ENCODE measurements at places on chromosomes 11 and 22.

GRCh38 chr11:81071606-81072005 lies 1630.8 kb upstream of the TENM4 start:
- DNase-seq, result no peak

DNA sequence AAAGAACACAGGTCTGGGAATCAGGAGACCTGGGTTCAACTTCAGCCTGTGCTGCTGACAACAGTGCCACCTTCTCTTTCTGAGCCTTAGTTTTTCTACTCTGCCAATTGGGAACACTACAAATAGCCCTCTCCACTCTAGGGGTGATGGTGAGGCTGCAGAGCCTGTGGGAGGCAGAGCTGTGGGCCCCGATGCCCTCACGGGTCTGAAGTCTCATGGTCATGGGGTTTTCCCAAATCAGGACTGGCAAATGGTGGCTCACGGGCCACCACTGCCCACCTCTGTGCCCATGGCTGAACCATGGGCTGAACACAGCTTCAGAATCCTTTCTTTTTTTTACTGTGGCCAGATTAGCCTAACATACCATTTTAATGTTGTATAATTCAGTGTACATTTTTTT lies 19.8 kb downstream of the SYNGR1 start:
- no peak for DNase-seq

GRCh38 chr11:121643479-121644186 lies 190.9 kb upstream of the SORL1-AS1 start:
- no peak for DNase-seq

- DNase-seq, result no peak
These were observed 37.3 kb downstream of the C11orf58 start for GRCh38 chr11:16775614-16776283.

- DNase-seq, result no peak
These were observed 422.6 kb downstream of the MN1 start for GRCh38 chr22:27378995-27379394.

- DNase-seq, result no peak
These were observed 4.6 kb downstream of the LRRC32 start for GRCh38 chr11:76665921-76666351.

DNA sequence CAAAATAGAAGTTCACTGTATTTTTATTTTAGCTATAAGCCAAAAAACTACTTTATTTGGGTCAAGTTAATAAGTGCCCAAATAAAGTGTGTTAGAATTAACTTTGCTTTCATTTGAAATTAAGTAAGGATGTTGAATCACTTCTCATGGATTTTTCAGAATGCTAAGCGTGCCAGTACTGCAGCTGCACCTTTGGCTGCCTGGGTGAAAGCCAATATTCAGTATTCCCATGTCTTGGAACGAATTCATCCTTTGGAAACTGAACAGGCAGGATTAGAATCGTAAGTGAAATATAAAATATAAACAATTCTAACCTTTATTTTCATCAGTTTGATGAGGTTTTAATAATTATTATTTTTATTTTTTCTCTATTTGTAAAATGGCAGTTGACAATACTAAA lies 113.6 kb downstream of the DYNC2H1 start:
- DNase-seq, result no peak

DNA sequence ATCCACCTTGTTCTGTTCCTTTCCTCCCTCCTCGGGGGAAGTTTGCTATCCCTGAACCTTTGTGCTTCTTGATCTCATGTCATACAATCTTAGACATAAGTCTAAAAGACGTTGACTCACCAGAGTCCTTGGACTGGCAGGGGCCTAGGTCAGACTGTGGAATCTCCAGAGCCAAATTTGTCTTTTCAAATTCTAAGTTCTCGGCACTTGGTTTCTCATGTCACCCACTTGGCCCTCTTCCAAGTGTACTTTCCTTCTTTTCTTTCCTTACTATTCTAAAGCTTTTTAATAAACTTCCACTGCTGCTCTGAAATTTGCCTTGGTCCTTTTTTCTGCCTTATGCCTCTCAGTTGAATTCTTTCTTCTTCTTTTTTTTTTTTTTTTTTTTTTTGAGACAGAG lies 30.1 kb upstream of the SMPD1 start:
- no peak for DNase-seq

GRCh38 chr11:27187075-27187847 lies 146.6 kb downstream of the BBOX1 start:
- DNase-seq, result no peak

DNA sequence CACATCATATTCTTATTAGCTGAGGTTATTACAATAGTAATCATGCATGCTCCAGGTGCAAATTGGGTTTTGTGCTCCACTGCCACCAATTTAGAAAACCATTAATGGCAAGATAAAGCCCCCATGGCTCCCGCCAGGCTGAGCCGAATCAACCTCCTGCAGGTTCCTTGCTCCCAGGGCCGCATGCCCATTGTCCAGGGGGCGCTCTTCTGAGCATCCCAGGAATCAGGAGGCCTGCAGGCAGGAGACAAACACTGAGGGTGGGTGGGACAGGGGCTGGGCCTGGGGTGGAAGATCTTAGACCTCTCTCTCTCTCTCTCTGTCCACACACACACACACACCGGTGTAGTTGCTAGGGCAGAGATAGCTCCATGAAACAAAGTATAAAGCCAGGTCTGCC lies 57.4 kb downstream of the BUD13 start:
- DNase-seq, result no peak

DNA sequence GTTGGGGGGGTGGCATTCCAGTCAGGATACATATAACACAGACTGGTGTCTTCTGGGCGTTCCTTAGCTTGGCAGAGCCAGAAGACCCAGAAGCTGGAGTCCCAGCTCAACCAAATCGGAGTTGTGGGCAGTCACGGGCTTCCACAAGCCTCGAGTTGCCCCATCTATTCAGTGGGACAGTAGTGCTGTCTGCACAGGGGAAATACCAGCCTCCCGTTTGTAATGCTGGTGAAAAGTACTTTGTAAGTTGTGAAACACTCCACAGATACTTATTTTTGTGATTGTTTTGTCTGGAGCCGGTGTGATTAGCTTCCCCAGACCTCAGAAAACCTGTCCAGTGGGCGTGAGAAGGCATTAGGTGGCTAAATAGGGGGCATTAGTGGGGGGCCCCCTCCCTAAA lies 13.6 kb downstream of the DGKZ start:
- DNase-seq, result no peak

- no peak for DNase-seq
These were observed 38.6 kb downstream of the MUC5B start for GRCh38 chr11:1261241-1262071.

DNA sequence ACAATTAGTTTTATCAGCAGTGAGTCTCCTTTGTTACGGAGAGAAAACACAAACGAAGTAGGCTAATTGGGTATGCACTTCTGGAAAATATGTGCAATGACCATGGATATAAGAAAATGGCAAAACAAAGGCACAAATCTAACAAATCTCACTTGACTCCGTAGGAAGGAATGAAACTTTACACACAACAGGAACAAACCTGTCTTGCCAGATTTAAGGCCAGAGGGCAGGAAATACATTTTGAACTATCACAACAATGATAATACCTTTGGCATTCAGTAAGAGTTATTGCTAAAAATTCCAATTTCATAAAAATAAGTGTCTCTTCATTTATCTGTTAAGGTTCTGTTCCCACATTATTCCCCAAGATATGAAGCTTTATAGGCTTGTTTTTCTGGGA lies 36.6 kb downstream of the SLC25A17 start:
- no peak for DNase-seq

- DNase-seq, result no peak
These were observed 262.5 kb upstream of the ARHGAP20 start for GRCh38 chr11:110974731-110975130.

DNA sequence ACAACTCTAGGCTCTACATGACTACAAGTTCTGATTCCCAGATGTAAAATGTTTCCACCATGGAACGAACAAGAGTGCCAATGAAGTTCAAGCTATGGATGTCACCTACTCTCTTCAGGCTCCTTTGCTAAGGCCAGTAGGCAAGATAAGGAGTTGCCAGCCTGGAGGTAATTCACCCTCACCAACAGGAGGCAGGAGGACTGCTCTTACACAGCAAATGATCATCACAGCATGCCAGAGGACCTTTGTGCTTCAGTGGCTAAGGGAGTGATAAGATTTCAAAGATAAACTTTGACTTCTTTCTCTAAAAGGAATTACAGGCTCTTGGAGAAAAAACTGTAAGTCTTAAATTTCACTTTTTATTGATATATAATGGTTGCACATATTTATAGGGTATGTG lies 54.1 kb upstream of the SLC36A4 start:
- DNase-seq, result no peak

DNA sequence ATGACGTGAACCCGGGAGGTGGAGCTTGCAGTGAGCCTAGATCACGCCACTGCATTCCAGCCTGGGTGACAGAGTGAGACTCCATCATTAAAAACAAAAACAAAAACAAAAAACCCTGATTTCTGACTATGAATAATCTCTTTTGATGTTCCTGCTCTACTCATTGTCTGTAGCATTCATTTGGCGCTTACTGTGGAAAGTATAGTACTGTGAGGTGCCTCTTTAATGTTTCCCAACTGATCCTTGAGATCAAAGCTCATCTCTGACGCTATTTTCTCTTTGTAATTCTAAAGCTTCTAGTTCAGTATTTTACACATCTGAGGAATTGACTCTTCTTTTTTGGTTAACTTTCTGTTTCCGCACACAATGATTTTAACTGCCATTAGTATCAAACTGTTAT lies 60.0 kb downstream of the GRK3 start:
- DNase-seq, result no peak

- no peak for DNase-seq
These were observed 4.6 kb downstream of the DCHS1 start for GRCh38 chr11:6650980-6651379.

- DNase-seq, result no peak
These were observed 9.2 kb downstream of the ANO9 start for GRCh38 chr11:432501-433100.

DNA sequence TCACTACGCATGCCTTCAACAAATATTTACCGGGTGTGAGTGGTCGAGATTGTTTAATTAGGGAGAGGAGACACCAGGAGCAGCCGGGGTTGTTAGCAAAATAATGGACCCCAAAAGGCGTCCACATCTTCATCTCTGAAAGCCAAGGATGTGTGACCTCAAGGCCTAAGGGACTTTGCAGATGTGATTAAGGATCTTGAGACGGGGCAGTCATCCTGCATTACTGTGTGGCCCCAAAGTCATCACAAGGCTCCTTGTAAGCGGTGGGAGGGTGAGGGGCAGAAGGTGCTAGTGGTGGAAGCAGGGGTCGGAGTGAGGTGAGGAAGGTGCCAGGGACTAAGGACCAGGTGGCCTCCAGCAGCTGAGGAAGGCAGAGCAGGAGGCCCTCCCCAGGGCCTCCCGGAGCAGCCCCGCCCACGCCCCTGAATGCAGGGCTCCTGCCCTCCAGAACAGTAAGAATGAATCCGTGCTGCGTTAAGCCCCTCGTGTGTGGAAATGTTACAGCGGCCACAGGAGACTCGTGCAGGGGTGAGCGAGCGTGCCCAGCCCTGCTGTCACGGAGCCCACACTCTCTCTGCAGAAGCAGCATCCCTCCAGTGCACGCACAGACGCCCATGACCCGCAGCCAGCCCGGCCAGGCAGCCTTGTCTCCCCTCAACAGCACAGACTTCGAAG lies 83.5 kb downstream of the CELSR1 start:
- DNase-seq, result no peak

GRCh38 chr22:23269441-23270211 lies 89.3 kb downstream of the BCR start:
- no peak for DNase-seq

- DNase-seq, result no peak
These were observed 1.2 kb upstream of the P2RY6 start for GRCh38 chr11:73270855-73271477.

GRCh38 chr11:72598906-72599305 lies 75.3 kb downstream of the PDE2A start:
- DNase-seq, result peak; percentile 44

- DNase-seq, result no peak
These were observed 406.0 kb downstream of the TMEM135 start for GRCh38 chr11:87443707-87444106.

GRCh38 chr22:46348099-46348695 lies 12.7 kb downstream of the TRMU start:
- DNase-seq, result no peak

DNA sequence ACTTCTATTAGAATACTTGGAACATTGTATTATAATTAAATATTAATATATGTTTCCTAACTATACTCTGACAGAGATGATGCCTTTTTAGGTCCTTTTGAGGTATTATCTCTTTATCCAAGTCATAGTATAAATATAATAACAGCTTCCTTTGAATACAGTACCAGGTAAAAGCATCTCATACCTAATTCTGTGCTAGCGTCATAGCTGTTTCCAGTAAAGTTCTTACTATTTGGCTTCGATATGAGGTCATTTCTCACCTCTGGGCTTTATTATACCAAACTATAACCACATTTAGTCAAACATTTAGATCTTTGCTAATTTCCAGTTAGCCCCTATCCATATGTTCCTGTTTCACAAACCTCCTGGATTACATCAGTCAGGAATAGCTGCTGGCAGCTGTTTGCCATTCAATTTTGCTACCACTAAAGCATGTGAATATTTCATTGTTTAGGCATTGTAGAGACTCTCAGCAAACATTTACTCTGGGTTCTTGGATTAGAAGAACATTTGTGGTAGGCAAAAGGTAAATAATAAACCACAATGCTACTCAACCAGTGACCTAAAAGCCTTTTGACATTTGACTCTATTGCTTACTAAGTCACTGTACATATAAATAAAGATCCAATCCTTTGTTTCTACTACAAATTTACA lies 255.1 kb downstream of the TTC28 start:
- DNase-seq, result no peak

- no peak for DNase-seq
These were observed 7.1 kb downstream of the YWHAH start for GRCh38 chr22:31951194-31952093.

DNA sequence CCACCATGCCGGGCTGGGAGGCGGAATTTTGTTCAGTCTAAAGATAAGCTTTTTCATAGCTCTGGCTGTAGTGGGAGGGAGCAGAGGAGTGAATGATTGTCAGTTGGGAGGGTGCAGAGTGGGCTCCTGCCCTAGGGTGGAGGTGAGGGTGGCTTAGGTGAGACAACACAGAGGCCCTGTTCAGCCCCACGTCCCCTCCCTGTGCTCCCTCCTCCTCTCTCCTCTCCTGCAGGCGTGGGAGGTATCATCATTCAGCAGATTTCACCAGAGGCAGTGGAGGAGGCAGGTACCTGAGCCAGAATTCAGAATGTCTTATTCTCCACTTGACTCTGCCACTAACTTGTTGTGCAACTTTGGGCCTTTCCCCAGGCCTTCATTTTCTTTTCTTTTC lies 1.7 kb upstream of the THRSP start:
- no peak for DNase-seq

DNA sequence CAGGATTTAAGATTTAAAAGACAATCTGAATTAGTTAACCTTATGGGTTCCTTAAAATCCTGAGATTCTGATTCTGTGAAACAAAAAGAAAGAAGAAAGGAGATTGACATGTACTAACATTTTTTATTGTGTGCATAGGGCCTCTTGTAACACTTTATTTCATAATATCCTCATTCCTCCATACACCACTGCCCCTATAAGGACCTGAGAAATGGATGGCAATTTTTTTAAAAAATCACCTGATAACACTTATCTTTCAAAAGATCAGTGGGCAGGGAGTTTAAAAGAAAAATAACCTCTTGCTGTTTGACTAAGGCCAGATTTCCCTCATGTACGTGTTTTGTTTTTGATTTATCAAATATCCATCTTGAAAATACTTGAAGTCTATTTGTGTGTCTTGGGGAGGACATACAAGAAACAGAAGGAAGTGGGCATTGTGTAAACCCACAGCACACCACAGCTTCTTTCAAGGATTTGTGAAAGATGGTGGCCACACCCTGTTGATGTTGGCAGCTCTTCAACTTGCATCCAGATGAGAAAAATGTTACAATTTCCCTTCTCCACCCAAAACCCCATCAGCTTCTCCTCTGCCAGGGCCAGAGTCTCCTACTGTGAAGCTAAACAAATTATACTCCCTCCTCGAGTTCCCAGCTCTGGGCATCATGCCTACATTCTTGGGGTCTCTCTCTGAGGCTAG lies 35.0 kb upstream of the MPEG1 start:
- DNase-seq, result no peak
